T-helper 2 cell treated with Interferon-gamma antibody and Interleukin-4, amounts not matched to agents 5 μg/mL and 100 μg/mL, for 36 hours (primary cell): ENCODE measurements at places on chromosomes 3 and 15.

- no peak overlapping the region for H3K4me3 ChIP-seq
- H3K4me1 ChIP-seq: peaks cover 5% of the 10 kb centered on the region
- no peaks in the 10 kb centered on the region for H3K36me3 ChIP-seq
- DNase-seq: no peak
- no peak overlapping the region for H3K27ac ChIP-seq
Measured at GRCh38 chr3:178966299-178967176, 105.1 kb downstream of the ZMAT3 start.

GRCh38 chr3:161072211-161072621 is 32.9 kb downstream of the B3GALNT1 start:
- DNase-seq: no peak
- peaks cover 35% of the 10 kb centered on the region for H3K4me1 ChIP-seq
- H3K4me3 ChIP-seq: peak overlapping the region; percentile 24
- peaks cover 33% of the 10 kb centered on the region for H3K27me3 ChIP-seq

GRCh38 chr3:50352781-50353180 is 2.1 kb downstream of the CYB561D2 start:
- no peak overlapping the region for H3K4me3 ChIP-seq
- peak overlapping the region; percentile 8 for H3K27ac ChIP-seq
- DNase-seq: no peak
- peaks cover 50% of the 10 kb centered on the region for H3K4me1 ChIP-seq
- peaks cover 49% of the 10 kb centered on the region for H3K36me3 ChIP-seq

GRCh38 chr3:162992741-162993140 is 1496.1 kb downstream of the OTOL1 start:
- H3K4me3 ChIP-seq: no peak overlapping the region
- no peaks in the 10 kb centered on the region for H3K4me1 ChIP-seq
- no peaks in the 10 kb centered on the region for H3K36me3 ChIP-seq
- H3K27me3 ChIP-seq: no peaks in the 10 kb centered on the region
- no peak for DNase-seq

- no peak overlapping the region for H3K27ac ChIP-seq
- H3K4me3 ChIP-seq: no peak overlapping the region
- no peak for DNase-seq
- no peaks in the 10 kb centered on the region for H3K27me3 ChIP-seq
- H3K36me3 ChIP-seq: no peaks in the 10 kb centered on the region
Measured at GRCh38 chr3:13690636-13691035, 141.7 kb downstream of the FBLN2 start.

GRCh38 chr15:61309031-61309511 is 80.0 kb upstream of the RORA start:
- no peaks in the 10 kb centered on the region for H3K4me1 ChIP-seq
- H3K36me3 ChIP-seq: no peaks in the 10 kb centered on the region
- no peak overlapping the region for H3K27ac ChIP-seq
- H3K27me3 ChIP-seq: no peaks in the 10 kb centered on the region

- no peaks in the 10 kb centered on the region for H3K4me1 ChIP-seq
- no peak for DNase-seq
- no peaks in the 10 kb centered on the region for H3K27me3 ChIP-seq
- no peaks in the 10 kb centered on the region for H3K36me3 ChIP-seq
- H3K27ac ChIP-seq: no peak overlapping the region
Measured at GRCh38 chr3:147305533-147306250, 100.7 kb downstream of the ZIC4 start.

DNA sequence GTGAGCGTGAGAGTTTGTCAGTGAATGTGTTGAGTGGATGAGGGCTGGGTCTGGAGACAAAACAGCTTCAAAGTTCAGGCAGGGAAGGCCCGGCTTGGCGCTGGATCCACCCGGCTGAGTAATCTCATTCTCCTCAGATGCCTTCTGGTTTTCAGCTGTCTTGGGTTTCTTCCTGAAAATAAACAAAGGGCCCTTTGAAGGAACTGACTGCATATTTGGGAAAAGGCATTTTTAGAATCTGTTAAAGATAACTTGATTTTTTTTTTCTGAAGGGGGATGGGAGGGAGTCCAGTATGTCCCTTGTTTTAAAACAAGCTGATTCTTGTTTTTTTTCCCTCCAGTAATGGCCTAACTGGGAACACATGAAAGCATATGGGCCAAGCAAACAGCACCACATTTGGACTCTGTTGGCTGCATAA is 86.4 kb downstream of the TIGIT start:
- no peak overlapping the region for H3K27ac ChIP-seq
- H3K4me1 ChIP-seq: peaks cover 4% of the 10 kb centered on the region
- no peak for DNase-seq
- peaks cover 2% of the 10 kb centered on the region for H3K36me3 ChIP-seq
- no peaks in the 10 kb centered on the region for H3K27me3 ChIP-seq

- no peaks in the 10 kb centered on the region for H3K36me3 ChIP-seq
- H3K27ac ChIP-seq: no peak overlapping the region
- H3K27me3 ChIP-seq: peaks cover 18% of the 10 kb centered on the region
Measured at GRCh38 chr3:161405087-161405486, 33.8 kb upstream of the SPTSSB start.

- H3K4me3 ChIP-seq: no peak overlapping the region
- H3K27ac ChIP-seq: no peak overlapping the region
- H3K27me3 ChIP-seq: no peaks in the 10 kb centered on the region
Measured at GRCh38 chr15:56933410-56933809, 15.0 kb downstream of the TCF12 start.

DNA sequence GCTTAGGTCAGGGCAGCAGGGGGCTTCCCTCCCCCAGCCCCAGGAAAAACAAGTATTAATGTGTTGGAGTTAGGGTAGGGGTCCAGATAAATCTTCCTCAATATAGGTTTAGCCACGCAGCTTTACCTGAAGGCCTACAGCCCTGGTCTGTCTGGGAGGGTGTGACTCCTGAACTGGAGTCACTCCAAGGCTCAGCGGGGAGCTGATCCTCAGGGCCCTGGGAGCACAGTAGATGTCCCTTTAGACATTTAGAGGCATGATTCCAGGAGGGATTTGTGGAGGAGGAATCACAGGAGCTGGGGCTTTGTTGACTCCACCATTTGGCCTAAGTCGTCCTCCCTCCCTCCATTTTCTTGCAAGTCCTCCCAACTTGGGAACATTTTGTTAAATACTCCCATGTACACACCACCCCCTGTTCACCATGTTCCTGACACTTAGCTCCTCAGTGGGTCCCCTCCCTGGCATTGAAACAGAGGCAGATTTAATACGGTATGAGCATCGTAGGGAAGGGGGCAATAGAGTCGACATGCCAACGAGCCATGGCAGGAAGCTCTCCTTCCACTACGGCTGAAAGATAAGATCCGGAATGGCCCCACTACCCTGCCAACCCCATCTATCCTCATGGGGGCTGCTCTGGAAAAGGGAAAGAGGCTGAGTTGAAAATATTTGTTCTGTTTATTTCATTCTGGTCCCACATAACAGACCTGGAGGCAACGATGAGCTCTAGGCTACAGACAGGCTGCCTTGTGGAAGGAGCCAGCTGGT is 69.0 kb upstream of the LARS2 start:
- no peak for DNase-seq
- H3K4me3 ChIP-seq: no peak overlapping the region
- no peak overlapping the region for H3K27ac ChIP-seq
- H3K4me1 ChIP-seq: no peaks in the 10 kb centered on the region

DNA sequence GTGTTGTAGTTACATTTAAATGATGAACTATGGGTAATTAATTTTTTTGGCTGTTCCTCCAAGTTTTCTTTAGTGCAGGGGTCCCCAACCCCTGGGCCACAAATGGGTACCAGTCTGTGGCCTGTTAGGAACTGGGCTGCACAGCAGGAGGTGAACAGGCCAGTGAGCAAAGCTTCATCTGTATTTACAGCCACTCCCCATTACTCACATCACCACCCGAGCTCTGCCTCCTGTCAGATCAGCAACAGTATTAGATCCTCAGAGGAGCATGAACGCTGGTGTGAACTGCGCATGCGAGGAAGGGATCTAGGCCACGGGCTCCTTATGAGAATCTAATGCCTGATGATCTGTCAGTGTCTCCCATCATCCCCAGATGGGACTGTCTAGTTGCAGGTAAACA is 75.9 kb upstream of the RPL35A start:
- H3K27ac ChIP-seq: no peak overlapping the region
- no peaks in the 10 kb centered on the region for H3K27me3 ChIP-seq
- DNase-seq: no peak
- H3K4me3 ChIP-seq: no peak overlapping the region

GRCh38 chr3:101778385-101779046 is 495 bp upstream of the NXPE3 start:
- no peaks in the 10 kb centered on the region for H3K27me3 ChIP-seq
- H3K27ac ChIP-seq: peak overlapping the region; percentile 93
- peak overlapping the region; percentile 97 for H3K4me3 ChIP-seq
- peaks cover 29% of the 10 kb centered on the region for H3K4me1 ChIP-seq
- H3K36me3 ChIP-seq: peaks cover 11% of the 10 kb centered on the region
- no peak for DNase-seq

- peaks cover 4% of the 10 kb centered on the region for H3K4me1 ChIP-seq
- no peak overlapping the region for H3K27ac ChIP-seq
- DNase-seq: no peak
- H3K27me3 ChIP-seq: peaks cover 10% of the 10 kb centered on the region
- H3K36me3 ChIP-seq: no peaks in the 10 kb centered on the region
- no peak overlapping the region for H3K4me3 ChIP-seq
Measured at GRCh38 chr3:100629421-100630127, 20.2 kb downstream of the ADGRG7 start.

DNA sequence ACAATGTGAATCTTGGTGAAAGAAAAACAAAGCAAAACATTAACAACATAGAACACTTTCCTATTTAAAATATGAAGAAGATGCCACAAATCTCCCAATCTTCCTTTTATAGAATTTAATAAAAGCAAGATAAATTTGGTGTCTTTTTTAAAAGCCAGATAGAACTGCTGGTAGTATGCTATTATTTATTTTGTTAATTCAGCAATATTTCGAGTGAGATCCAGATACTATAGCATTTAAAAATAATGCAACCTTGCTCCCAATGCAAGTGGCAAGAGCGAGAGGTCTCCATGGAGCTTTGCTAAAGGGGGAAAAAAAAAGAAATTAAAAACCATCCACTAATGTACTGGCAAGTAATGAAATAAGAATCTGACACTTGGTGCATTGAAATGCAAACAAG is 121.8 kb downstream of the IL20RB start:
- H3K36me3 ChIP-seq: no peaks in the 10 kb centered on the region
- DNase-seq: no peak
- H3K27me3 ChIP-seq: peaks cover 13% of the 10 kb centered on the region
- no peak overlapping the region for H3K27ac ChIP-seq

GRCh38 chr3:71525391-71525790 is 58.1 kb downstream of the FOXP1 start:
- H3K4me3 ChIP-seq: no peak overlapping the region
- H3K27me3 ChIP-seq: no peaks in the 10 kb centered on the region
- no peak overlapping the region for H3K27ac ChIP-seq
- H3K36me3 ChIP-seq: peaks cover 6% of the 10 kb centered on the region
- peaks cover 24% of the 10 kb centered on the region for H3K4me1 ChIP-seq
- no peak for DNase-seq

GRCh38 chr3:197085137-197085536 is 55.5 kb upstream of the MELTF start:
- peaks cover 21% of the 10 kb centered on the region for H3K36me3 ChIP-seq
- no peak for DNase-seq
- no peak overlapping the region for H3K4me3 ChIP-seq
- peaks cover 3% of the 10 kb centered on the region for H3K4me1 ChIP-seq
- no peaks in the 10 kb centered on the region for H3K27me3 ChIP-seq
- no peak overlapping the region for H3K27ac ChIP-seq

DNA sequence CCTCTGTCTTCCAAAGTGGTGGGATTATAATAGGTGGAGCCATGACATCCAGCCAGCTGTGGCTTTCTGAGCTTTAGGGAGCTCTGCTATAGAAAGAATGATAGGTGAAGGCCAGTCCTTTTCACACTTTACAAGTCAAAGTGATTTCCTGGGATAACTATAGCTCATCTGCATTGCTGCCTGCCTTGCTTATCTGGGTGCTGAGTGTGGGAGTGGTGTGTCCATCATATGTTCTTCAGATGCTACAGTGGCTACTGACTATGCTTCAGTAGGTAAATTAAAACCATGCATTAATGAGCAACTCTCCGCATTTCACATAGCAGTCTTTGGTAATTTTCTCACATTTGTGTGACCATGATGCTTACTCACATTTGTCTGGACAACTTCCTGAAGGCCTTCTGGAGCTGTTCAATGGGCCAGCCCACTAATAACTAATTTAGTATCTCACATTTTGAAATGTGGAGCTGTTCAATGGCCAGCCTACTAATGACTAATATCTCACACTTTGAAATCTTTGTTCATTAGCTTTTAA is 23.4 kb downstream of the RHOA start:
- no peak overlapping the region for H3K4me3 ChIP-seq
- no peaks in the 10 kb centered on the region for H3K27me3 ChIP-seq
- H3K36me3 ChIP-seq: peaks cover 25% of the 10 kb centered on the region
- no peak for DNase-seq

GRCh38 chr15:33358306-33358705 is 47.5 kb downstream of the RYR3 start:
- no peaks in the 10 kb centered on the region for H3K4me1 ChIP-seq
- H3K27me3 ChIP-seq: peaks cover 4% of the 10 kb centered on the region
- H3K27ac ChIP-seq: no peak overlapping the region
- H3K4me3 ChIP-seq: no peak overlapping the region

- H3K4me1 ChIP-seq: no peaks in the 10 kb centered on the region
- DNase-seq: no peak
- peaks cover 5% of the 10 kb centered on the region for H3K36me3 ChIP-seq
- no peaks in the 10 kb centered on the region for H3K27me3 ChIP-seq
Measured at GRCh38 chr3:128851601-128852000, 27.8 kb upstream of the ACAD9 start.

GRCh38 chr3:195148549-195148948 is 122.4 kb downstream of the XXYLT1 start:
- H3K27me3 ChIP-seq: peaks cover 5% of the 10 kb centered on the region
- no peak overlapping the region for H3K27ac ChIP-seq
- no peak for DNase-seq
- peak overlapping the region; percentile 82 for H3K4me3 ChIP-seq
- no peaks in the 10 kb centered on the region for H3K36me3 ChIP-seq

DNA sequence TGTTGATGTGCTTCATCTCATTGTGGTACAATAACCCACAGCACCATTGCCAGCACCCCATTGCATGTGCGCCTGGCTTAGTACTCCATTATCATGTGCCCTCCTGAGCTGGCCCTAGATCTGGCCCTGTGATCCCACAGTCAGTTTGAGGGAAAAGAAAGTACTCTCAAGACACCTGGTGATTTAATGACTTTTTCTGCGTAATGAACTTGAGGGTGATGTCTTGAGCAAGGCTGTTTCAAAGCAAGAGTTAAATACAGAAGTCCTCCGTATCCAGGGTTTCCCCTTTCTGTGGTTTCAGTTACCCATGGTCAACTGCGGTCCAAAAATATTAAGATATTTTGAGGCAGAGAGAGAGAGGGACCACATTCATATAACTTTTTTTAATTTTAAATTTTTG is 16.3 kb downstream of the C3orf20 start:
- DNase-seq: no peak
- H3K27me3 ChIP-seq: no peaks in the 10 kb centered on the region
- no peak overlapping the region for H3K27ac ChIP-seq
- no peaks in the 10 kb centered on the region for H3K4me1 ChIP-seq
- H3K36me3 ChIP-seq: no peaks in the 10 kb centered on the region
